Right hindlimb (tissue), 1 donor: ENCODE measurements at places on chromosomes 12 and 14.

- DNase-seq = no peak
These were observed 540.5 kb downstream of the DIO2 start for GRCh38 chr14:79670811-79671210.

GRCh38 chr12:54561164-54561563 is 11.8 kb downstream of the PDE1B start:
- peak; percentile 71 for DNase-seq

- no peak for DNase-seq
These were observed 45.3 kb upstream of the MBIP start for GRCh38 chr14:36365766-36366165.

- DNase-seq = no peak
These were observed 982.0 kb downstream of the VRK1 start for GRCh38 chr14:97779140-97779539.

DNA sequence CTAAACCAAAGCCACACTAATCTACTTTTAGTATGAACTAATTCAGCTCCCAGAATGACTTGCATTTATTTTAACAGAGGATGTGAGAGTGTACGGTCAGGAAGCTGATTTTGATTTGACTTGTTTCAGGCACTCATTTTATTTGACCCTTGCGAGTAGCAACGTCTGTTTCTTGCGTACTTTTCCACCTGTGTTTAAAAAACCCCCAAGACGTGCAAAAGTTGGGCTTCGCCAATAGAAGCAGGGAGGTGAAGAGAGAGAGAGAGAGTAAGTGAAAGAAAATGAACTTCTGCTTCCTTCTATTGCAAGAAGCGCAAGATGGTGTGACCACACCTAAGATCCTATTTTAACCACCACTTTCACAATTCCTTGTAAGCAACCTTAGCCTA is 6.7 kb upstream of the SLC15A4 start:
- no peak for DNase-seq

DNA sequence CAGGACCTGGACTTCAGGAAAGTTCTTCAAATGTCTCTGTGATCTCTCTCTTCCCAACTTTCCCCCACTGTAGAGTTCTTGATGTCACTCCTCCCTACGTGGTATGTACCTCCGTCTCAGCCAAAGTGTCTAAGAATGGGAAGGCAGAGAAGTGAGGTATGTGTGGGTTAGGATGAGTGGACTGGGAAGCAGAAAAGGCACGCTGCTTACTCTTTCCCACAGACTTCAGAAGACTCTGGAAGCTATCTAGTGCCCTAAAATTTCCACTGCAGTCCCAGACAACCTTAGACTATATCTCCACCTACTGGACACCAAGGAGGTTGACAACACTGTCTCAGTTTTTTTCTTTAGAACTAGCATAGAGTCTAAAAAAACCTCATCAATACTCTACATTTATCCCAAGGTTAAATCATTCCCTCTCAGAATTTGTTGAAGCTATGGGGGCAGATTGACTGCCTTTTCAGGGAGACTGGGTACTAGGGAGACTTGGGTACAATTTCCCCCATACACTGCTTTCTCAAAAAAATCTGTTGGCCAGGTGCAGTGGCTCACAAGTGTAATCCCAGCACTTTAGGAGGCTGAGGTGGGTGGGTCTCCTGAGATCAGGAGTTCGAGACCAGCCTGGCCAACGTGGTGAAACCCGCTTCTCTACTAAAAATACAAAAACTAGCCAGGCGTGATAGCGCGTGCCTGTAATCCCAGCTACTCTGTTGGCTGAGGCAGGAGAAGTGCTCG is 20.6 kb upstream of the ITGA5 start:
- no peak for DNase-seq

DNA sequence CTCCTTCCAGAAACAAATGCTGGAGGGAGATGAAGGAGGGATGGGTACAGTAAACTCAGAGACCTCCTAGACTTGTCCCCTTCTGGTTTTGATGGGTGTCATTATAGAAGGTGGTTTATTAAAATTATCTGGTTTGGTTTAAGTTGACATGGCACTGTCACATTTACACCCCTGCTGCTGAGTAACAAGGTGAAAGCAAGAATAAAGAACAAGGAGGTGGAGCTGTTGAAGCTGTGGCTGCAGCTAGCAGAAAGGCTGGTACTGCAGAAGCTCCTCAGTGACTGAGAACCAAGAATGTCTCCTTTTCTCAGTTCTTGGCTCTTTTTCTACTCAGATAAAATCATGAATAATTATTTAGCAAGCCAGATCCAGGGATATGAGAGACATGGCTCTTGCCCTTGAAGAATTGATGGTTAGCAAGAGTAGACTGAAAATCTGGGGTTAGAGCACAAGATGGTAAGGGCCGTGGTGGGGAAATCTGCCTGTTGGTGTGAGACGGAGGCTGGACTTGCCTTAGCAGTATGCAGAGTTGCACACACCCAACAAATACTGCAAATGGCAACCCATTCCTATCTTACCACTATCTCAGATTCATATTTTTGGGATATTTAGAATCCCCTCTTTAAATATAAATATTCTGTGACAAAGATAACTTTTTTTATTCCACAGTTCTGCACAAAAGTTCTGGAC is at the start of gene GZMH:
Gene GZMH (minus strand): TSS at position 31 of the 690 bp plus-strand sequence. CDS start 72 bp downstream, outside the sequence.
- no peak for DNase-seq

DNA sequence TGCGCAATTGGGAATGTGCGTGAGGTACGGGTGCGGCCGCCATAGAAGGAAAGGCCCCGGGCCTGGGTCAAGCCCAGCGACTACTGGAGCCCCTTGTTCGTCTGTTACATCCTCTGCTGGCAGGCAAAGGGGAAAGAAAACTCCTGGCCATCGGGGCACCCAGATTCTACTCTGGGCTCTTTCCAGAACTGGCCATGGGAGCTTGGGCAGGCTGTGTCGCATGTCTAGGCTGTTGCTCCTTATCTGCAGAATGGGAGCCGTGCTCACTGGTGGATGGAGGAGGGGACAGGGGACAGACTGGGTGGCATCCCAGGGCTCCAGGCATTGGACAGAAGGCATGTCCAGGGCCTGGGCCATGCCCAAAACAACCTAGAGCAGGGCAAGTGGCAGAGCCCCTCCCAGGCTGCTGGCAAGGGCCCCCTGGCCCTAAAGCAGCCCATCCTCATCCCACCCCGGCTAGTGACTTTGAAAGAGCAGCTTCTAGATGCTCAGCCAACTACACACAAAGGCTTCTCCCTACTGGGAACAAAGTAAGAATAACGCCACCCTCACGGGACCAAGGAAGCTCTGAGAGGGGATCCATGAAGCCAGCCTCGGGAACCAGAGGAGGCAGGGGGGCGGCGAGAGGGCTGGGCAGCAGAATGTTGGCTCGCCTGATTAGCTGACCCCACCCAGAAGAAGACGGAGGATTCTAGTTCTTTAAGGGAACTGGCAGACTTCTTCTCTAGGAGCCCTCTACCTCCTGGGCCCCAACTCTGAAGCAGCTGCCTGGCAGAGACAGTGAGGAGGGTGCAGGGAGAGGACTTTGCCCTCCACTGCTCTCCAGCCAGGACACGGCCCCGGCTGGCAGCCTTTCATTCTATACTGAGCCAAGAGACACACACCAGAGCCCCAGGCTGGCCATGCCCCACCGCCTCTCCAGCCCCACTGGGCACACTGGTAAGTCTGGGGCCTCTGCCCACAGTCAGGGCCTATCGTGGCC is 96.8 kb downstream of the SINHCAF start:
- DNase-seq = peak; percentile 55

- DNase-seq = no peak
These were observed 41.6 kb downstream of the FBXO21 start for GRCh38 chr12:117148642-117149041.

DNA sequence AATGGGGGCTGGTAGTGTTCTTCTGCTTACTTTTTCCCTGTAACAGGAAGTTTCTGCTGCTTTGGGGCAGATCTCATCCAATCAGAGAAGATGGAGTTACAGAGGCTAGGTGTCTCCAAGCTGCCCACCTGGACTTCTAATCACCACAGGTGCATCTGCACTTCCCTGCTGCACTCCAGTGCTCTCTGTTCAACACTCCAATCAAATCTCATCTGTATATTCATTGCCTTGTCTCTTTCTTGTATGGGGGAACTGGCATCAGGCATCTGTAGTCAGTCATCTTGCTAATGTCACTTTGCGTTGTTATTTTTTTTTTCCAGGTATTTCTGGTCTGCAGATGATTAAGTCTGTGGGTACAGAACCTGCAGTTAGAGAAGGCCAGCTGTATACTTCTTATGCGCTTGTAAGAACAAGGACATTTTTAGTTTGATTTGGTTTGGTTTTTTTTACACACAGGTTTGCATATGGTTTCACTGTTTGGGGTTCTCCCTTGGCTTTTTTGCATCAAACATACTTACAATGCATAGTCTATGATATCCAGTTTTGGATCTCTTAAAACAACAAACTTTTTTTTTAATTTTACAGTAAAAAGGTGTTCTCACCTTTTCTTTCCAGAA is 116.0 kb downstream of the METTL25 start:
- DNase-seq = no peak

- DNase-seq = no peak
These were observed 77.1 kb downstream of the B4GALNT3 start for GRCh38 chr12:536751-537245.

GRCh38 chr14:99123208-99123870 is 148.7 kb downstream of the BCL11B start:
- DNase-seq = no peak

DNA sequence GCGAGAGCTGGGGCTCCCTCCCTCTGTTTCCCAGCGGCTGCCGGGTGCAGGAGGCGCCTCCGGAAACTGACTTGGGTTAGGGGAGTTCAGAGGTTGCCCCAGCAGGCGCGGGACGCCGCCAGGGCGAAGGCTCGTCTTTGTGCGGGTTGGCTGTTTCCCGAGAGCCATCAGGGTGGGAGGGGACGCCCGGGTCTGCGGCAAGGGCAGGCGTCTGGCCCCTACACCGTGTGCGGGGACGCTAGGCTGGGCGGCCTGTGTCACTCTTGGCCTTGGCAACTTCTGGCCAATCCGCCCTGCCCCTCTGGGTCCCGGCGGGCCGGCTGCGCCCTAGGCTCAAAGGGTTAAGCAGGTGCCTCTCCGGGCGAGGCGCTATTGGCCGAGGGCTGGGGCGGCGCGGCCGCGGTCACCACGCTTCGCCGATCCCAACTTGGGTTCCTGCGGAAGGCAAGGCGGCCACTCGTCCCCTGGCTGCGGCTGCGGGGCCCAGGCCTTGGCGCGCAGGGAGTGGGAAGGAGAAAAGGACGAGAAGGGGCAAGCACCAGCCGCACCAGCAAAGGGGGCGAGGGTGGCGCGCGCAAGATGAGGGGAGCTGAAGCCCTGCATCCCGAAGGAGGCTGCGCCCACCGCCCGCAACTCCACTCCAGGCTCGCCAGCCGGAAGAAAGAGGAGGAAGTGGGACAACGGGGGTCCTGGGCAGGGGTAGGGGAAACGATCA is 5.6 kb upstream of the NPAS3 start:
- peak; percentile 55 for DNase-seq

DNA sequence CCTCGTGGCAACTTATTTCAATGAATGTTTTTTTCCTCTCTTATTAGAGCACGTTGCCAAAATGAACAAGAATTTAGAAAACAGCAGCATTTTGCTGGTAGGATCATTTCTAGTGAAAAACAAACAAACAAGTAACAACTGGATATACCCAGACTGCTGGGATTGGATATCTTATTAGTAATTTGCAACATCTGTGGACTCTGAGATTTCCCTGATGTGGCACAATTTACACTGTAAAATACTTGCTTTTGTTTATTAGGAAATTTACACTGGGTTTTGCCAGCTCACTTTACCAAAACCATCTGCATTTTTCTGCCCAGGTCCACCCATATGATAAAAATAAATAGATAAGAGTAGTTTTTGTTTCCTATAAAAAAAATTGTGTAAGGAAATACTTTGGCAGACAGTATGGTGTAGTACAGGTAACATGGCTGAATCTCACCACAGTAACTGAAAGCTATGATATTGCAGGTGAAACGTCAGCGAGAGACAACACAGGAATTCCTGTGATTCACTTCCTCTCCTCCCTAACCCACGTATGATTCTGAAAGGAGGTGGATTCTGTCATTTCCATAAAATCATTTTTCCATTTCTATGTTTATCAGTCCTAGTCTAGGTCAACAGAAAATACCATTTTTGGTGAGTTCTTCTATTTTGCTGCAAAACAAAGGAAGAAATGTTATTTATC is 176.2 kb upstream of the NOVA1 start:
- no peak for DNase-seq

DNA sequence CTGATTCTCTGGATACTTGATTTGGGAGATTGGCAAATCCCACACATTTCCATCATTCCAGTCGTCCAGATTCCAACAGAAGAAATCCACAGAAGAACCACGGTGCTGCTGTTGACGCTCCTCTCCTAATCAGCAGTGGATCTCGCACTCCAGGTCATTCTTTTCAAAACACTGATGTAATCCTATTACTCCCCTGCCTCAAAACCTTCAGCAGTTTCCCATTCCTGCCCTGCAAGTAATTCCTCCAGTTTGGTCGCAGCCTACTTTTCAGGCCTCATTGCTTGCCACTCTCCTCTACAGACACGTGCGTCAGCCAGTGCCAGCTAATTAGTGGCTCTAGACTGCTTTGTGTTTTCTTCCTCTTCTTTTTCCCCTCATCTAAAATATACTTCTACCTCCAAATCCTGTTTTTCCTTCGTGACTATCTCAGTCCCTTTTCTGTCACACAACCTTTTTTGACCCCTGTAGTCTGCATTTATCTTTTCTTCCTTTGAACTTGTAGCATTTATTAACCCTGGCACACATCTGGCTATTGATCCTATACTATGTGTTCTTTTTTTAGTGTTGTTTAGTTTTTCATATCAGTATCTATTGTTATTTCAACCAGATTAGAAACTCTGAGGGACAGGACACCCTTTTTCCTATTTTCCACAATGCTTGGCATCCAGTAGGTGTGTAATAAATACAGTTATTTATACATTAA is 36.8 kb downstream of the PRORP start:
- no peak for DNase-seq

DNA sequence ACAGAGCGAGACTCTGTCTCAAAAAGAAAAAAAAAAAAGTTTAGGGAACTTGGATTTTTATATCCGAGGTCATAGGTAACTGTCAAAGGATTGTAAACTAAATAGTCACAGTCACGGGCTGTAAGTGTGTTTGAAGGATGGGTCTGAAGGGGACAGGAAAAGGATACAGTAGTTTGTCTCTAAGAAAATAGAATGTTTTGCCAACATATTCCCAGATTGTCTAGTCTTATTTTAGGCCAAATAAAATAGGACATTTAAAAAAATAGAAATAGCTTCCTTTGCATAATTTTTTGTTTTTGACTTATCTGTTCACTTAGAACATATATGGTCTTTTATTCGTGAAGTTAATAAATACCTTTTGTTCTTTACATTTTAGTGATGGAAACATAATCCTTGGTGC is 24.2 kb upstream of the REP15 start:
- DNase-seq = no peak

DNA sequence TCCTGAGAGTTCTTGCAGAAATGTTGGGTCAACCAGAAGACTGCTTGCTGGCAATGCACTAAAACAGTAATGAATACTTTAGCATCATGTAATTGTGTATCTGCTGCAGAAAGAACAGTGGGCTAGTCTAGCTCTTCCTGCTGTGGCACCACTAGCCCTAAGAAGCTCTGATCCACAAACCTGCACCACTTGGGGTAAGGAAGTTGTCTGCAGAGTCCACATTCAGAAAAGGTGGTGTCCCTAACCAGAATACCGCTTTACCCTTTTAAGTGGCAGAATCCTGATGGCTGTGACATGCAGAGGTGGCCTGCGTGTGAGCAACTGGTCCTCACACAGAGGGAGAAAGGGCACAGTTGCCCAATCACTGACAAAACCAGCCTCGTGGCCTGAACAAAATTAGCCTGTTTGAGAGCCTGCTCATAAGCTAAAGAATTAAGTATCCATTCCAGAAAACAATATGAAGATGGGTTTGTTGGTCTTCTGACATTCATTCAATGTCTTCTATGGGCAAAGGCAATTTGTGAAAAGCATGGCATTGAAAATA is 165.8 kb downstream of the PPM1H start:
- DNase-seq = no peak

- DNase-seq = peak; percentile 76
These were observed 93.9 kb downstream of the KSR2 start for GRCh38 chr12:117874842-117875434.
